Panc1 (cell line): ENCODE measurements at places on chromosomes 5 and 9. TPM values are rescaled to one million over a fixed set of nuclear protein-coding genes. Genes with fewer than 3 reads are reported as not detected.

The ADAMTS16 gene
- total RNA-seq: 0.54 TPM

The SPINK4 gene
- total RNA-seq: not detected

The TAF11L5 gene
- total RNA-seq: not detected

The FSD1L gene
- total RNA-seq: 5.1 TPM

The BTNL9 gene
- 37.5 TPM for total RNA-seq

The ENTPD8 gene
- total RNA-seq: 3.9 TPM

The PIP5K1B gene
- total RNA-seq: not detected

The RASEF gene
- total RNA-seq: 2.9 TPM

The C5orf58 gene
- 0.15 TPM for total RNA-seq

The CEP72 gene
- 33.2 TPM for total RNA-seq
